ENCODE measurements at places on chromosomes 1 and 21.

GRCh38 chr1:113168946-113169345 lies 95.9 kb downstream of the LRIG2 start:
- DNase-seq = no peak

GRCh38 chr1:58818075-58818474 lies 34.2 kb upstream of the JUN start:
- peak; percentile 96 for DNase-seq

- DNase-seq = no peak
These were observed 239.0 kb downstream of the PTPRU start for GRCh38 chr1:29475326-29475725.

GRCh38 chr1:57770772-57771171 lies 346.9 kb upstream of the DAB1 start:
- no peak for DNase-seq

DNA sequence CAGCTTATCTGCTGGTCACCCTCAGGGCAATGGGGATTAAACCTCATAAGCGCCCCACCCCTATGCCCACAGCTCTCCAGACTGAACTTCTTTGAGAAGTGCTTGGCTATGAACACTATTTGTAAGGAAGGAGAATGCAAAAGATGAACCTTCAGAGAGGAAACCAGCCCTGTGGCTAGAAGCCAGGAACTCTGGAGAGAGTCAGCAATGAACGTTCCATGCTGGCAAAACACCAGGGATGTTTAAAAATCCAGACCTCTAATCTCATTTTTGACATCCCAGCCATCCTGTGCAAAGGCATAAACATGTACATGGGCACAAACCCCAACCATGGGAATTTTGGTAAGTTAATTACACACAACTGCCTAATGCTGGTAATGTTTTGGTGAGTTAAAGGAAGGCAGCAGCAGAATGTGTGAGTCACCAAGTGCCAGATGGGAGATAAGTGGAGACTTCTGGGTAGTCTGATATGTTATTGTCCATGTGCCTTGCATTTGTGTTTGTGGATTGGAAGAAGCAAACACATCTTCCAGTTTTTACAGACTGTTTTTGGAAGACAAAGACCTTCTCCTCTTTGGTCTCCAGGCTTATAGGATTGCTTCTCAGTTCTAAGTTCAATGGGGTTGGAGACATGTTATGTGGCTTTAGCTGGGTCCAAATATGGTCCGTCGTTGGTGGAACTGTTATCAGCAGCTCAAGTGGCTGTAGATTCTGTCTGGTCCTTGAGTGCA lies 174.1 kb upstream of the ETV3 start:
- DNase-seq = no peak

DNA sequence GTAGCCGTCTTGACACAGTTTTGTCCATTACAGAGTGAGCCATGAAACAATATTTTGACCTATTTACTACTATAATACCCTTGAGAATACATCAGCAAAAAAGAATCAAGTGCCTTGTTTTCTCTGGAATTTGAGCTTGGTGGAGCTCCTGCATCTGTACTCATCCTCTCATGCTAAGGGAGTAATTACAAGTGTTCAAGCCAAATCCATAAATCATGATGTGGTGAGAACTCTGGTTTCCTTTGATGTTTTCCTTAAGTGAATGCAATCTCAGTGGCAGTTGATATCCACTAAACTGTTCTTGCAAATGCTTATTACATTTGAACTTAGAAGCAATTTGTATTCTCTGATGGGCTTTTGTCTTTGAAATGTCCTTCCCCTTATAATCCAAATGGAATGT lies 824.6 kb upstream of the TMPRSS15 start:
- DNase-seq = no peak

GRCh38 chr1:74937176-74937575 lies 197.0 kb upstream of the LHX8 start:
- DNase-seq = no peak

- no peak for DNase-seq
These were observed 117.4 kb downstream of the IER5 start for GRCh38 chr1:181205901-181206300.

DNA sequence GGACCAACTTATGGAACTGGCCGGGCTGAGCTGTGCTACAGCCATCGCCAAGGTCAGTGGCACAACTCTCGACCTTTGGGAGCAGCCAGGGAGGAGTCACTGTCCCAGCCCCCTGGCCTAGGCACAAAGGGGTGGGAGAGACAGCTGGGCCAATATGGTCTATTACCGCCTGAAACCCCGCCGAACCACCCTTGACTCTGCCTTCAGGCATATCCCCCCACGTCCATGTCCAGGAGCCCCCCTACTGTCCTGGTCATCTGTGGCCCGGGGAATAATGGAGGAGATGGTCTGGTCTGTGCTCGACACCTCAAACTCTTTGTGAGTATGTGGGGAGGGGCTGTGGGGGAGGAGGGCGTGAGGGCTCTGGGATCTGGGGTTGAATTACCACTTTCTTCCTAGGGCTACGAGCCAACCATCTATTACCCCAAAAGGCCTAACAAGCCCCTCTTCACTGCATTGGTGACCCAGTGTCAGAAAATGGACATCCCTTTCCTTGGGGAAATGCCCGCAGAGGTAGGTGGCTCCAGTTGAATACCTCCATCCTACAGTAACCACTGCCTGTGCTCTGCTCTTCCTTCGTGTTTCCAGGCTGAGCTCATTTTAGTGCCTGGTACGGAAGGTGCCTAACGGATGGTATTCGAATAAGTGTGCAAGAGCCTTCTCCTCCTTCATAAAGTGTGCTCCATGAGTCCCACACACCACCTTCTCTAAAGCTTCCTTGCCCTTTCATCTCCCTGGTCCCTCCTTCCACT lies 758 bp downstream of the NAXE start:
- no peak for DNase-seq

DNA sequence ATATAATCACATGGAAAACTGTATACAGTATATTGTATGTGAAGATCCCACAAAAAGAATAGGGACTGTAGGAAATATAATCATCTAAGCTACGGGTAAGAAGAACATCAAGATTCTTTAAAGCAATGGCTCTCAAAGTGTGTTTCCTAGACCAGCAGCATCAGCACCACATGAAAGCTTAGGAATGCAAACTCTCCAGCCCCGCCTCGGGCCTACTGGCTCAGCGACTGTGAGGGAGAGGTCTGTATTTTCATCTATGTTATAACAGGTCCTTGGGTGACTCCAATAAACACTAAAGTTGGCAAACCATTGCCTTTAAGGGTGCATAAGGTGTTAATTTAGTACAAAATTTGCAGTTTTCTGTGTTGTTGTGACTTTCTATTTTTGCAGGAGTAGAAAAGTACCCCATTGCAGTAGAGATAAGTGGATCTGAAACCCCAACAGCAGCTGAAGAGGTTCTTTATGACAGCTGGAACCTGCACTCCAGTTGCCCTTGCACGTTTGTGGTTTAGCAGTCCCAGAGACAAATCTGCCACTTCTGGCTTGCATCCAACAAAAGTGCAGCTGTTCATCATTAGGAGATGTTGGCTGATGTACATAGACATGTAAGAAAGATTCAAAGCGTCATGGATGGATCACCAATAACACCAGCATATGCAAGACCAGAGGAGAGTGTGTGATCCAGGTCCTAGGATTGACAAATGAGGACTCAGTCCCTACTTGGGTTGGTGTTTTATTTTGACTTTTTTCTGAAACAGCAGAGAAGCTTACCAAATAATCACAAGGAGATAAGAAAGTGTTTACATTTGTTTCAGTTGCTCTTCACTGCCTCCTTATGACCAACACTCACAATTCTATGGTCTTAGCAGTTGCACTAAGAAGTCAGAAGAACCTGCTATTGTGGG lies 15.9 kb upstream of the IFNAR1 start:
- DNase-seq = no peak

DNA sequence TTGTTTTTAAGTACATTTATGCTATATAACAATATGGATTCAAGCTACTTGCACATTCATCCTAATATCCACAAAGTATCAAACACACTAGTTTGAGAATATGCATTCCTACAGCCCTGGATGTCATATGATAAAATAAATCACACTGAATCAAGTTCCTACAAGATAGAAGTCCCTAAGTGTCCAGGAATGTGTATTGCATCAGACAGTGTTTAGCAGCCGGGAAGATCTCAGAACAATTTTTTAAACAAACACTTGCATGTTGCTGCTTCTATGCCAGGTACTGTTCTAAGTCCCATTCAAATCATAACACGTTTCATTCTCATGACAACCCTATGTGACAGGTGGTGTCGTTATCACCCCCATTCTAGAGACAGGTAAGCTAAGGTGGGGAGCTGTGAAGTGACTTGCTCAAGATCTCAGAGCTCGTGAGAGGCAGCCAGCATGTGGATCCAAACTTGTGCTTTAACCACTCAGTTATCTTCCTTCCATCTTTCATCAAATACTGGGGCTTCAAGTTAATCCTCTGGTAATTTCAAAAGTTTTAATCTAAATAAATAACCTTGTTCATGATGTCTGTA lies 68.3 kb upstream of the KIF26B start:
- no peak for DNase-seq

DNA sequence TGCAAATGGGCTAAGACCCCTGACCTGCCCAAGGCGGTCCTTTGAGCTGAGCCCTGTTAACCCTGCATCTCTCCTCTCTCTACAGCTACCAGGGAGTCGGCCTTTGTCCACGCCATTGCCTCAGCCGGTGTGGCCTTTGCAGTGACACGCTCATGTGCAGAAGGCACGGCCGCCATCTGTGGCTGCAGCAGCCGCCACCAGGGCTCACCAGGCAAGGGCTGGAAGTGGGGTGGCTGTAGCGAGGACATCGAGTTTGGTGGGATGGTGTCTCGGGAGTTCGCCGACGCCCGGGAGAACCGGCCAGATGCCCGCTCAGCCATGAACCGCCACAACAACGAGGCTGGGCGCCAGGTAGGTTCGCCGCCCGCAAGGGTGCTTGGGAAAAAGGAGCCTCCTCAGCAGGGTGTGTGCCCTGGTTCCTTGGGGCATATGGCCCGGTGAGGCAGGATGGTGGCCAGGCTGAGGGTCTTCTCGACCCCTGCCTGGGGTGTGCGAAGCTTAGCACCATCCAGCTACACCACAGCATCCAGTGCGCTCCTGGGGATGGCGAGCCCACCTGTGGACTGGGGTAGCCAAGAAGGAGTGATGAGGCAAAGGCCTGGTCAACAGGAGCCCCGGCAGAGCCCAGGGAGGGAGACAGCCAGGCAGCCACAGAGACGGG lies 31.8 kb upstream of the ARF1 start:
- no peak for DNase-seq

DNA sequence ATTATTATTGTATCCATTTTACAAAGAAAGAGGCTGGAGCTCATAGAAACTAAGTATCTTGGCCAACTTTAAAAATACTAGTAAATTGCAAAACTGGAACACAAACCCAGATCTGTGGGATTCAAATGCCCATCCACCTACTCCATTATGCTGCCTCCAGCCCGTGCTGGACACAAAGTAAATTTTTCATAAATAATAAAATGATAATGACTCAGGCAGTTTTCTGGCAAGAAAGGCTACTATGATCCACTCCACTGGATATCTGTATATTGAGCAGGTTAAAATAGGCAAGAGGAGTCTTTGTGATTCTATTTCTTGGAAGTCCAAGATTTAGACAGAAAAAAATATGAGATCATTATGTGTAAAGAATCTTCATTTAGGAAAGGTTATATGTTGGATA lies 138.3 kb upstream of the DUSP10 start:
- DNase-seq = no peak

DNA sequence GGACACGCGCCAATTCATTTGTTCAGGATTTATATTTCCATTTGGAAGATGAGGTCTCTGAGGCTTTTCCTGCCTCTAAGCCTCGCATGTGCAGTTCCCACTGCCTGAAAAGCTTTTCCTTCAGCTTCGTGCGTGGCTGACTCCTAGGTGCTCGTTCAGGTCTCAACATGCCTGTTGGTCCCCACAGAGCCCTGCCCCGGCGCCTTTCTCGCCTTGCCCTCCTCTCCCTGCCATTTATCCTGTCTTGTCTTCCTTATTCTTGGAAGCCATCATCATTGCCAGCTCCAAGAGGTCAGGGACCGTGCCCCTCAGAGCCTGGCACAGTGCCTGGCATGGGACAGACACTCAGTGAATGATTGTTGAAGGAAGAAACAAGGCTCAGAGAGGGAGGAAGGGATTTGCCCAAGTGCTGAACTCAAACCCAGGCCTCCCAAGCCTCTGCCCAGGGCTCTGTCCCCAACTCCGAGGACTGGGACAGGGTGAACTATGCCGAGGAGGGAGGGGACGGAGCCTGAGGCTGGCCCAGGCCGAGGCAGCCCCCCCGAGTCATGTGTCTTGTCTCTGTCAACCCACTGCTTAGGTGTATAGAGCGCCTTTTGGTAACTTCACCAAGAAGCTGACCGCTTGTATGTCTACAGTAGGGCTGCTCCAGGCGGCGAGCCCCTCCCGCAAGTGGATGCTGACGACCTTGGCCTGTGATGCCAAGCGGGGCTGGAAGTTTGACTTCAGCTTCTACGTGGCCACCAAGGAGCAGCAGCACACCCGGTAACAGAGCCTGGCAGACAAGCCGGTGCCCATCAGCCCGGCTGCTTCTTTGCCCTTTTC lies 47.3 kb downstream of the DISP3 start:
- no peak for DNase-seq

DNA sequence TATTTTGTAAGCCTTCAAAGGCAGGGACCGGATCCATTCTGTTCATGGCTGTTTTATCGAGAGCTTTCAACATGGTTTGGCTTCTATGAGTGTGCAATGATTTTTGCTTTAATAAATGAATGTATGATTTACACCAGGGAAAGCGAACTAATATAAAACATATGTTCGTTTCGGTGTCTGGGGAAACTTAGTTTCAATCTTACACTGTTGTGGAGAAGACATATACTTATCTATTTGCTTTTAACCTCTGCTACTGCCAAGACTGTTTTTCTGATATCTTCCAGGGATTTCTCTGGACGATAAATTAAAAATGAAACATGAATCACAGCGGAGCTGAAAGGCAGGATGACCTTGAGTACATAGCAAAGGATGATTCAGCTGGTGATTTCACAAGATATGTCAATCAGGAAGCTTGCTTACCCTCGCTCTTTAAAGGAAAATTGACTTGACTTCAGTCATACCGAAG lies 14.7 kb upstream of the CYYR1 start:
- peak; percentile 29 for DNase-seq

DNA sequence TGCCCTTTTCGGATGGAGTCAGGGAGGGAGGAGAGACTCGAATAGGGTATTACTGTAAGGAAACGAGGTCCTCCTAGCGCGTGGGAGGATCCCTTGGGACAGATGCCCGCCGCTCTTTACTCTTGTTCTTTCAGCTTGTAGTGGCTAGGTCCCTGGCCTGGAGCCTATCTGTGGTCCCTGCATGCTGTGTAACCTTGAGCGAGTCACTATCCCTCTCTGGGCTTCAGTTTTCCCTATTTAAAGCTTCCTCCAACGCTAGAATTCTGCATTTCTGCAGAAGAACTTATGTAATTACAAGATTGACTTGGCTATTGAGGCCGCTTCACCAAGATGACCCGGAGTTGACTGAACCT lies 744 bp downstream of the MIER1 start:
- DNase-seq = no peak

- DNase-seq = no peak
These were observed 506.6 kb upstream of the PTBP2 start for GRCh38 chr1:96214982-96215381.

GRCh38 chr1:226981838-226982237 lies 41.7 kb downstream of the COQ8A start:
- DNase-seq = no peak
